KBM-7 (cell line): ENCODE measurements at places on chromosomes 4 and X.
A peak's percentile ranks its signal among the peaks of the same experiment; 100 is the strongest.

DNA sequence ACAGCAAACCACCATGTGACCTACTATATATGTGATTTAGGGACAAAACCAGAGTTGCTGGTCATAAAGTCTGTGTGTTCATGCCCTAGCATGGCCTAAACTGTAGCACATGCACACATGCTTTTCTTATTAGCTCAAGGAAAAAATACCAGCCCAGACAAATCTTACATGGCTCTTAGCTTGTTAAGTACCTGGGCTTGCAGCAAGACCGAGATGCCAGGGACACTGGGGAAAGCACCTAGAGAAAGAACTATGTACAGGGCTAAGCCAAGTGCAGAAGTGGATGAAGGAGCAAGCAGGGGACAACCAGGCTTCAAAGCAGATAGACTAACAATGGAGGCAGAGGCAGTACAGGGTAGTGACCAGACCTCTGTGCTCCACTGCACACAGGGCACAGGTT, 3.4 kb upstream of the GABRE start:
- DNase-seq: no peak

- DNase-seq: no peak
Observed at GRCh38 chr4:44914748-44915147, 188.4 kb upstream of the GNPDA2 start.

- DNase-seq: no peak
Observed at GRCh38 chr4:101370663-101371210, 23.4 kb upstream of the PPP3CA start.

DNA sequence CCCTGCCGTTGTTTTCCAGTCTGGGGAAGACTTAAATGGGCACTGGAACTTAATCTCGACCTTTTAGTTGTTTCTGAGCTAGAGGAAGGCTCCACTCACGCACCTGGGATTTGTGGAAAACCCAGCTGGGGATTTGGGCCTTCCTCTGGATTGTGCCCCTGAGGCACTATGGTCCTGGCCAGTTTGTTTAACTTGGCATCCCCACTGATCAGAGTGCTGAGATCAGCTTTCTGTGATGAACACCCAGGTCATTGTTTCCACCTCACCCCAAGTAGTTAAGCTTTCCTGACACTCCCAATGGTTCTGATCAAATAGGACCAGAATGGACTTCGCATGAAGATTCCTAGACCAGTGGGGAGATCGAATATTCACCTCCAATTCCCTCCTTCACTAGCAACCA, 20.5 kb upstream of the NAP1L5 start:
- DNase-seq: no peak

- DNase-seq: no peak
Observed at GRCh38 chr4:153113061-153113837, 91.0 kb upstream of the TRIM2 start.

- DNase-seq: no peak
Observed at GRCh38 chrX:108313669-108314068, 124.6 kb downstream of the COL4A6 start.

- DNase-seq: no peak
Observed at GRCh38 chr4:67712000-67712625, 11.2 kb upstream of the UBA6 start.

DNA sequence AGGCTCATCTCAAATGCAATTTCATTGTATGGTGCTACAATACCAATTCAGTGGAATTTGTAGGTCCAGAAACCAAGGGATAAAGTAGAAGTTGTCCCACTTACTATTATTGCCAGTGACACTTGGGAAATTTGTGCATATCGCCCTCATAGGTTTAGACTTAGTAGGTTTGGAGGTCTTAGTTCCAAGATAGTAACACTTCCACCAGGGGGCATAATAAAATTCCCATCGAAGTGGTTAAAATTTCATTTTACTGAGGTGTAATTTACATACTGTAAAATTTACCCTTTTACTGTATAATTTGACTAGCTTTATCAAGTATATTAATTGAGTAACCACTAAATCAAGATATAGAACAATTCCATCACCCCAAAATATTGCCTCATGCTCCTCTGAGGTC, 174.6 kb downstream of the INPP4B start:
- DNase-seq: no peak

DNA sequence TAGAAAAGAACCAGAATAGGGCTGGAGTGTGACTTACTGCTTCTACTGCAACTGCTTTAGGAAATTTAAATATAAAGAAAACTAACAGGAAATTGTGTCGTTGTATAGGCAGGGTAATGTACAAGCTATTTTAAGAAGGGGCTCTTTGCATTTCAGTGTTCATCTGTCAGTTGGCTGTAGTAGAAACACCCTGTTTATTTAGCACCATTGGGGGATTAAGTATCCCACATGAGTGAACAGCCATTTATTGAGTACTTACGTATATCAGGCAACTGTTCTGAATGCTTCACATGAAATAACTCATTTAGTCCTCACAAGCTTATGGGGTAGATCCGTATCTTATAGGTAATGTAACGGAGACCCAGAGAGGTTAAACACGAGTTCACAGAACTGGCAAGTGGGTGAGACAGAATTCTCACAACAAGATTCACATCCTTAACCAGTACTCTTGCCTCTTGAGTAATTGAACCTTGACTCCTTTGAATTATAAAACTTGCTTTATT, 23.9 kb downstream of the STIM2 start:
- no peak for DNase-seq

GRCh38 chr4:147118528-147118927, 172.9 kb upstream of the TTC29 start:
- no peak for DNase-seq

DNA sequence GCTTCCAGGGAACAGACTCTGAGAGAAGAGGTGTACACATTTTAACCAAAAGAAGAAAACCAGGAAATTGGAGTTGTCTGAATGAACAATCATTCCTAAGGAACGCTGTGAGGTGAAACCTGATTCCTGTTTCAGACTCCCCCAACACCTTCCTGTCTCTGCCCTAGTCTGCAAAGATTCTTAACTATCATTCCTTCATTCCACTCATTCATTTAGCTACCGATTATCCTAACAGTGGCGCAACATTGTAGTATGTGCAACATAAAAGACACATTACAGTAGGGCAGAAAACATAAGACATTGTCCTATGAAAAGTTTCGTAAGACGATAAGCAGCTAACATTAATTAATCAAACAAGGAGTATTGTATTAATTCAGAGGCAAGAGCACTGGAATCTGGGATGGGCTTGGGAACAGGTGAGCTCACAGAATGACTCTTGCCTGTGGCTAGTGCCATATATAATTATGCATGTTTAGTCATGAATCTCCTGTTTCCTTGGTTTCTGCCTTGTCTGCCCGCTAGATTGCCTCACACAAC, 23.8 kb upstream of the ADH7 start:
- DNase-seq: no peak

DNA sequence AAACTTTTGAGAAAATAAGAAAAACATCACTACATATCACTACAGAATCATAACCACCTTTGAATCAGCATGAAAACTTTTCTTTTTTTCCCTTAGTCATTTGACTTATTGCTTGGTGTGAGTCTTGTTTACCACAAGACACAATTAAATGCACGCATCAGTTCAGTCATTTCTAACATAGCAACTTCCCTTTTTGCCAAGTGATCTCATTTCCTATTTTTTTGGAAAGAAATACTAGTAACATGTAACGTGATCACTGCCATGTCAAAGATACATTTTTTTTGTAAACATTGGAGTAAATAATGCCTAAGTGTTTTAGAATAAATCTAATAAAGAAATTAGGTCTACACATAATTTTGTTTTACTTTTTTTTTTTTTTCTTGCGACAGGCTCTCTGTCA, 5.1 kb upstream of the CXCL8 start:
- DNase-seq: peak; percentile 87

- DNase-seq: no peak
Observed at GRCh38 chrX:108361316-108361715, 76.9 kb downstream of the COL4A6 start.

DNA sequence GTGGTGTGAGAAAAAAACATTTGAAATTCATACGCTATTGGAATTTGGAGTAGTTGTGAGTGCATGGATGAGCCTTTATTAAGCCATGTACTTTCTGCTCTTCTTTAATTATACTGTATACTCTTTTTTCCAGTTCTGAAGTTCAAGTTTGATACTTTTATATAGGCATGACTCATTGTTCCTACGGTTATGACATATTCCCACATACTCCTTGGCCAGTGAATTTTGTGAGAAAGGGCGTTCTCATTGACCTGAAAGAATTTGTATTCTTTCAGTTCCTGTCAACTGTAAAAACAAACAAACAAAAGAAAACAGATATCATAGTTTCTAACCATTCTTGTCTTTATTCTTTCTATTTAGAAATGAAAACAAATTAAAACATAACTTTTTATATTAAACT, 407.3 kb downstream of the MAPK10 start:
- DNase-seq: no peak

DNA sequence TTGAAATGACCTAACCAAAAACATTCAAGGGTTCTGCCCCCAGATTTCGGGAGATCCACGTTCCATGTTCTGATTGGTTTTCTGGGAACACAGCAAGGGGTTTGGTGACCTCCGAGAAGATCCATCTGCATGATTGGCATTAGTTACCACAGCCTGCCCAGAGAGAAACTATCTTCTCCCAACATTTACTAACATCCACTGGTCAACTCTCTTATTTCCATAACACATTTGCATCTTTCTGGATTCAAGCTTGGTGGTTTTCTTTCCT, 15.6 kb downstream of the SHOX start:
- DNase-seq: no peak

DNA sequence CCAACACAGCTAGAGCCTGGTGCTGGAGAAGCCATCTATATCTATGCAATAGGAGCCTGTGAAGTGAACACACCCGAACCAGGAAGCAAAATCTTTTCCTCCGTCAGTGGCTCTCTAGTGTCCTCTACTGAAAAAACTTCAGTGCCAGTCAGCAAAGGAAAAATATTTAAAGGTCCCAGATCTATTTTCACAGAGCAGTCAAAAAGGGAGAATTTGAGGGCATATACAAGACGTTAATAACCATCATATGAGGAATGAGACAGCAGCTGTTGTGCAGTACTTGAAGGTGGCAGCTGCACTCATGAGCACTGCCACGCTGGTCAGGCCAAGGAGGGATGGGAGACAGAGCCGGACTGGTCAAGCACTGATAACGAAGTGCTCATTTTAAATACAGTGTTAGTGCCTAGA, 14.4 kb downstream of the MCUB start:
- peak; percentile 54 for DNase-seq

GRCh38 chr4:186749611-186750281, 26.1 kb upstream of the FAT1 start:
- no peak for DNase-seq
